ENCODE measurements at places on chromosomes 2 and 18.

DNA sequence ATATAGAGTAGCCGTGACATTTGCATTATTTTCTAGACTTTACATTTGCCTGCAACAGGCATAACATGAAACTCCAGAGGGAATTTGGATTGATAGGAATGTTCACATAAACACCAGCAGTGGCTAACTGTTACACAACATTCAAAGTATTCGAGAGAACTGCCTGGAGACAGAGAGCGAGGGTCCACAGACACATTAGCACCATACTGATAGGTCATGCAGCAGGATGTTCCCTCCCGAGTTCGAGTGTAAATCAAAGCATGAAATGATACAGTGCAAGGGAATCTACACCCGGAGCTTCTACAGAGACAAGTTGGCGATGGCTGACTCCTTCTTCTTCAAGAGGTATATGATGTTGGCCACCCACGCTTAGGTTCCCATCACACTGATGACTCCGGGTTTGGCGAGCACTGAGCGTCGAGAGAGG, 89.5 kb downstream of the COL6A3 start:
- DNase-seq = no peak

DNA sequence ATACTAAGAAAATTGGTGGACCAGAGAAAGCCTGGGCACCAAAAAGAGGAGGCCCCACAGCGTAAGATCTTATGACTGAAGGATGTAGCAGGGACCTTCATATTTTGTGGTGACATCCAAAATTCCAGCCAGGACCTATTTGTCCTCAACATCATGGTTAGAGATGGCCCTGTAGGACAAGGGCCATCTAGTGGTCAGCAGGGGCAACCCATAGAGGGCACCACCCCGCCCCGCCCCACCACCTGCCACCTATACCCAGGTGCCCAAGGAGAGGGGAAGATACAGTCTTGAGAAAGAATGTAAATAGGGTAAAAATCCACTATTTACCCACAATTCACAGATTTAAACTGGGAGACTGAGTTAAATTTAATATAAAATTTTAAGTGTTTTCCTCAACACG, 59.6 kb upstream of the TMEM163 start:
- DNase-seq = no peak

DNA sequence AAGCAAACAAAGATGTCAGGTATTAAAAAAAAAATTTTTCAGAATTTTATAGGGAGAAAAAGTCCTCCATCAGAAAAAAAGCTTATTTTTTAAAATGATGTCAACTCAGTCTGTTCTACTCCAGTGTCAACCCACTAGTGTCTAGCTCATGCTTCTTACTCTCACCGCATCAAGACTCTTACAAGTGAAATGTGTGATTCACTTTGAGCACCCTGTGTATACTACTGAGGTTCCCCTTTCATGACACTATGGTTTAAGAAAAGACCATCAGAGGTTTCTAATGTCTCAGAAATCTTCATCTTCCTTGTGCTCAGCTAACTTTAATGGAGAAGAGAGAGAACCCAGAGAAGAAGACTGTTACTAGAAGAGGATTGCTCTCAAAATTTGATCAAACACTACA, 43.4 kb downstream of the FEZ2 start:
- no peak for DNase-seq

DNA sequence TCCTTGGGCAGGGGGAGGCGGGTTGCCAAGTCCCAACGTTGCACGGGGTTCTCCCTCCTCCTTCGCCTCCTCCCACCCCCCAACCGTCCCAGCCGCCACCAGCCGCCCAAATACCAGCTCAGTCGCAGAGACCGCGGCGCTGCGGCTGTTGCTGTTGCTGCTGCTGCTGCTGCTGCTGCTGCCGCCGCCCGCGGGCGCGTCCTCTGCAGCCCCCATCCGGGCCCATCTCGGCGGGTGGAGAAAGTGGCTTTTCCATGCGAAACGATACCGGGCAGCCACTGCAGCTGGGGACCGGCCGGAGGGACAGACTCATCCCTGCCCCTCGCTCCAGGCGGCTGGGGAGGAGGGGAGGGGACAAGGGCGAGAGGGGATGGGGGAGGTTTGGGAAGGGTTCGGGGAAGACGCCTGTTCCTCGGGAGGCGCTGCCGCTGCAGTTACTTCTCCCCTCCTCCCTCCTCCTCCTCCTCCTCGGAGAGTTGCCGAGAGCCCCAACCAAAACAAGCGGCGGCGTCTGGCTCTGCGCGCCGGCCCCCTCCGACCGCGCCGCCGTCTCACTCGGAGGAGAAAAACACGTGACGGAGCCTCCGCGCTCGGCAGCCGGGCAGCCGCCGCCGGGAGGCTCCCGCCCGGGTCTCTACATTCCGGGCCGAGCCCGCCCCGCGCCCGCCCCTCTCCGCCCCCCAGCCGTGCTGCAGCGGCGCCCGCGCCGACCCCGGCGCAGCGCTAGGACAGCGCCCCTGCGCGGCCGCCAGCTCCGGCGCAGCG, at the start of gene IRS1:
TSS of gene IRS1 (minus strand) at position 610 of the 765 bp plus-strand sequence. CDS start 1,082 bp downstream, outside the sequence.
- no peak for DNase-seq

- DNase-seq = no peak
These were observed 933.9 kb downstream of the TRIB2 start for GRCh38 chr2:13650586-13651180.

- DNase-seq = no peak
These were observed 97.9 kb upstream of the SERTAD2 start for GRCh38 chr2:64751286-64752260.

DNA sequence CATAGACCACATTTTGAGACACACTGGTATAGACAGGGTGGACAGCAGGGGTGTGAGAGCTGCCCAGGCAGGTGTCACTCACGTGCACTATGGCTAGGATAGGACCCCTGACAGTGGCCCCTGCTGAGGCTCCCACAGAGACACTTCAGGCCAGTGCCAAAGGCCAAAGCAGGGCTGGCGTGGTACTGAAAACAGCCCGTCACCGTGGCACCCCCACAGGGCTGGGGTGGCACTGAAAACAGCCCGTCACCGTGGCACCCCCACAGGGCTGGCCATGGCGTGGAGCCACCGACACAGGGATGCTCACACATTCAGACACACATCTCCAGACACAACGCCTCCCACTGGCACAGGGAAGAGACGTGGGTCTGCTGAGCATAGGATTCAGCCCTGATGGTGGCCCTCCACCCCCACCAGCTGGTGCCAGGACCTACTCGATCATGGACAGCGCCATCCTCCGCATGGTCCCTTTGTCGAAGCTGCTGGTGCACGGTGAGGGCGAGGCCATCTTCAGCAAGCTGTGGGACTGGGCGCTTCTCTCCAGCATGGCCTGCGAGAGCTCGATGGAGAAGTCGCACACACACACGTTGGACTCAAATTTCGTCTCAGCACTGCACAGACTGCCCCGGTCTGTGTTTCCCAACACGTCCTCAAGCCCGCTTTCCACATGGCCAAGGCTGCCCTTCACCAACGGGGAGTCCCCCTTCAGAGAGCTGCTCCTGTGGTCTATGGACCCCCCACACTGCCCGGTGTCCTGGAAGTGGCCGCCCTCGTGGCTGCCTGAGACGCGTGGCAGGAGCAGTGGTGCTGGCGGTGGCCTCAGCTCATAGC, 34.1 kb downstream of the ANKMY1 start:
- DNase-seq = no peak

GRCh38 chr2:107621186-107622165, 205.2 kb upstream of the RGPD4 start:
- DNase-seq = no peak

DNA sequence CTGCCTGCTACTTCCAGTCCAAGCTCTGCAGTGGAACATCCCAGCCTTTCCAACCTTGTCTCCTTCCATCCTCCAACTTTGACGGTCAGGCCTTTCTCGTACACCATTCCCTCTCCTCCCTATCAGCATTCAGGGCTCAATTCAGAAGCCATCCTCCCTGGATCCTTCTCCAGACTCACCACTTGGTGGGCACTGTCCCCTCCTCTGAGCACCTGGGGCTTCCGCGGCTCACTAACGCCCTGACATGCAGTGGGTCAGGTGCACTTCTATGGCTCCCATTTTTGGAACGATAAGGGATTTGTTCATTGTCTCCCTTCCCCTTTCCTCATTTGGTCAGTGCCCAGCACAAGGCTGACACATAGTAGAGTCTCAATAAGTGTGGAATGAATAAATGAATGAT, 56.7 kb downstream of the TNS1 start:
- DNase-seq = no peak

DNA sequence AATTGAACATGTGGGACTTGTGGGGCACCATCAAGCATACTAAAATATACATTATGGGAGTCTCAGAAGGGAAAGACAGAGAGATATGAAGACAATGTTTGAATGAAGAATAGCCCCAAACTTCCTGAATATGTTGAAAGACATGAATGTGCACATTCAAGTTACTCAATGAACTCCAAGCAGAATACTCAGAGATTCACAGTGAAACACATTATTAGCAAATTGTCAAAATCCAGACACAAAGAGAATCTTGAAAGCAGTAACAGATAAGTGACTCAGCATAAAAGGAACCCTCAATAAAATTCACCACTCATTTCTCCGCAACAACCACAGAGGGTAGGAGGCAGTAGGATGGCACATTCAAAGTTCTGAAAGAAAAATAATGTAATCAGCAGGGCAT, 8.8 kb downstream of the C2orf92 start:
- DNase-seq = no peak

- no peak for DNase-seq
These were observed 45.6 kb upstream of the NRP2 start for GRCh38 chr2:205636549-205637319.

Data from stimulated activated CD8-positive, alpha-beta memory T cell treated with anti-CD3 and anti-CD28 coated beads, Interleukin-15, amount 100 ng/mL, for 1 hour (primary cell).